GF-D8 (cell line): ENCODE measurements at places on chromosomes 2 and 18.

GRCh38 chr2:213243189-213244044 is 40.8 kb upstream of the SPAG16 start:
- DNase-seq, result no peak

DNA sequence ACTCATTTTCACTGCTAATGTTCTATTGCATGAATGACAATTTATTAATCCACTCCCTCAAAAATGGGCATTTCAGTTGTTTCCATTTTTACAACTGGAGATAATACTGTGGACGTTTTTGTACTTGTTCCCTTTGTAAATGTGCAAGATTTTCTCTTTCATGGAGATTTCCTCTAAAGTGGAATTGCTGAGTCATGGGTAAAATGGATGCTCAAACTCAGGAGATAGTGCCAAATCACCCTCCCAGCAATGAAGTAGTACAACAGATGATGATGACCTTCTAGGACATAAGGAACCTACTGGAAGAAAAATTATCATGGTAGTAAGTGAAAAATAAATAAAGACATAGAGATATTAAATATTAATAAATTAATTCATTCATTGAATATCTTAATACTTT is 460.8 kb upstream of the CHST9 start:
- DNase-seq, result no peak

DNA sequence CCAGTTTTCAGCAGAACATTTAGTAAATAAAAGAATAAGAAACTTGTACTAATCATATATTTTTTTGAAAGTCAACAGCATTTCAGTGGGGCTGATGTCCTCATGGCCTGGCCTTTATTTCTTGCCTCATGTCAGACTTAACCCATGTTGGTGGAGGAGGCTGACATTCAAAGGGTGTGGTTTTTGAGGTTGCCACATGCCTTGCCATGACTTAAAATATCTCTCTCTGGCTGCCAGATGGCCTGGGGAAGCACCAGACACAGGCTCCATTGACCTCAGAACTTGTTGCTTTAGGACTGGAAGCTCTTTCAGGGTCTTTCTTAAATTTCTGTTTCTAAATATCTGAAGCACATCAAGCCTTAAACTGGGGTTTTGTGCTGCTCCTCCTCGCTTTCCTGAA is 32.5 kb upstream of the CD28 start:
- DNase-seq, result no peak

- no peak for DNase-seq
Measured at GRCh38 chr2:116435648-116436047, 1378.8 kb upstream of the DDX18 start.

GRCh38 chr18:52344881-52345280 is 4.9 kb downstream of the DCC start:
- no peak for DNase-seq

GRCh38 chr2:235492850-235493344 is 946 bp upstream of the AGAP1 start:
- no peak for DNase-seq

- DNase-seq, result no peak
Measured at GRCh38 chr2:148896136-148896535, 21.1 kb downstream of the KIF5C start.

- DNase-seq, result no peak
Measured at GRCh38 chr2:174694196-174694878, 69.9 kb downstream of the CHRNA1 start.

DNA sequence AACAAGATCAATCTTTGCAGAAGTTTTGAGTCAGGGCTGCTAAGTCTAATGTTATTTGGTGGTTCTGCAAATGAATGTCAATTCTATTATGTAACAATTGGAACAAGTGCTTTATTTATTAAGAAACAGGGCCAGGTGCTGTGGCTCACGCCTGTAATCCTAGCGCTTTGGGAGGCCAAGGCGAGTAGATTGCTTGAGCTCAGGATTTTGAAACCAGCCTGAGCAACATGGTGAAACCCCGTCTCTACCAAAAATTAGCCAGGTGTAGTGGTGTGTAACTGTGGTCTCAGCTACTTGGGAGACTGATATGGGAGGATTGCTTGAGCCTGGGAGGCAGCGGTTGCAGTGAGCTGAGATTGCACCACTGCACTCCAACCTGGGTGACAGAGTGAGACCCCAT is 13.2 kb upstream of the RNF103 start:
- no peak for DNase-seq

GRCh38 chr2:229297247-229297646 is 26.2 kb upstream of the PID1 start:
- DNase-seq, result no peak

DNA sequence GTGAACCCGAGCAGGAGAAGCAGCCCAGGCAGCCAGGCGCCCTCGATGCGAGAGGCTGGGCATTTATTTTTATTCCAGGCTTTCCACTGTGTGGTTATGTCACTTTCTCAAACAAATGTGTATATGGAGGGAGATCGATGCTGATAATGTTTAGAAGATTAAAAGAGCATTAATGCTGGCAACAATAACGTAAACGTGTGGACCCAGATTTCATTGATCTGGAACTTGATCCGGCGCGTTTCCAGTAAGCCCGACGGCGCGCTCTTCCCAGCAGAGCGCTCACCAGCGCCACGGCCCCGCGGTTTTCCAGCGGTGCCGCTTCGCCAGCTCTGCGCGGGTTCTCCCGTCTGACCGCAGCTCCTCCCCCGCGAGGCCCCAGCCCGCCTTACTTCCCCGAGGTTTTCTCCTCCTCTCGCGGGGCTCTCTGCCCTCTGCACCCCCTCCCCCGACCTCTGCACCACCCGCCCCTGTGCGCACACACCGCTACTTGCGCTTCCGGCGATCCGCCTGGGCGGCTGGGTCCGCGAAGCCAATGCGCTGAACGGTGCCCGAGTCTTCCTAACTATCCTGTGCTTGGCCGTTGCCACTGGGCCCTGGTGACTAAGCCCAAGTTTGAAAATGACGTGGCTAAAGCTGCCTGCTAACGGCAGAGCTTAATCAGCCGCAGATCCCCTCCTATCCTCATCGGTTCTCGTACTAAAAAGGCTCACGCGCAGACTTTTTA is 6.1 kb downstream of the ONECUT2 start:
- DNase-seq, result no peak

DNA sequence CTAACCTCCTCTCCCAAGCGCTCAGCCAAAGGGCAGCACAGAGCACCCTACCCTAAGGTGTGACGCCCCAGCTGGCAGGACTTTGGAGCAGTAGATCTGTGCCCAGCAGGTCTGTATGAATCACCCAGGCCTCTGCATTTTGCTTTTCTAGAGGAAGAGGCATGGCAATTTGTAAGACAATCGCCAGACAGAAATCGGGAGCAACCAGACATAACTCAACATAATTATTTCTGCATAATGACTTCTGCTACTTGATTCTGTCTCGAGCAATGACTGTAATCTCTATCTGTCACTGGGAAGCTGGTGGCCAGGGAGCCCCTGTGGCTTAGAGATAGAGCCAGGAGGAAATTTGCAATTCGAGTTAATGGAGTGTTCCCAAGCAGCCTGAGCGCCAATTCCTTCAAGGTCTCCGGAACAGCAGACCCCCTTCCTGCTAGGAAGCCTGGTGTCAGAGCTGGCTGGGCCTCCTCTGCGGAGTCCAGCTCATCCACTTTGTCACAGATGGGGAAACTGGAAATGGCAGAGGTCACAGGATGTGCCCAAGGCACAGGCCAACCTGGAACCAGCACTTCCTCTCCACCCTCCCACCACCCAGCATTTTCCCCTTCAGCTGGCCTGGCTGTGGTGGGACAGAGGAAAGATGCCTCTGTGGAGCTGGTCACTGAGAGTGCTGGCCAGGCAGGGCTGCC is 55.0 kb downstream of the ODC1 start:
- peak; percentile 6 for DNase-seq

- DNase-seq, result no peak
Measured at GRCh38 chr2:71896385-71897136, 251.1 kb downstream of the CYP26B1 start.

DNA sequence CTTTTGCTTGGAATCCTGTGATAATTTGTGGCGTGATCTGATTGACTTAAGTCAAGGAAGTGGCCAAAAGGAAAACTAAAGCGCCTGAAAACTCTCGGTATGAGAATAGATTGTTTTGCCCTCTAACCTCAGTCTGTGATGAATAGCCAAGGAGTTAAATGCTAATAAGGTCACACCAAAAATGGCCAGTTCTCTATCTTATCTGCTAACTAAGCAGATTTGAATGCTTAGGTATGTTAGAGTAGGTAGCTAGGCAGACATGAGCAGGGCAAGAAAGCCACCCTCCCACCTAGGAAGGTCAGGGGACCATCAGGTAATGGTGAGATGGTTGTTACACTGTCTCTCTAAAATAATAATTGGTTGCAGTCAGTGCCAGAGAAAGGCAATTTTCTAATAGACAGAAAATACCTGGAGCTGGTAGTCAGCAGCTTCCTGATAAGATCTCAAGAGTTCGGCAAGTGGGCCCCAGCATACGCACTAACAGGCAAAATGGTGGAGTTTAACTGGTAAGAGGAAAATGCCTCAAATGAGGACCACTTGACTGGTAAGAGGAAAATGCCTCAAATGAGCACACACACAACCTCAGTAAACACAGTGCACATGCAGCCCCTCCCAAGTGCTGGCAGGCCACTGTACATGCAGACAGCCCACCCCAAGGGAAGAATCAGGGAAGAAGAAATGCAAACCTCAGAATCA is 468.4 kb downstream of the MBD2 start:
- DNase-seq, result no peak

DNA sequence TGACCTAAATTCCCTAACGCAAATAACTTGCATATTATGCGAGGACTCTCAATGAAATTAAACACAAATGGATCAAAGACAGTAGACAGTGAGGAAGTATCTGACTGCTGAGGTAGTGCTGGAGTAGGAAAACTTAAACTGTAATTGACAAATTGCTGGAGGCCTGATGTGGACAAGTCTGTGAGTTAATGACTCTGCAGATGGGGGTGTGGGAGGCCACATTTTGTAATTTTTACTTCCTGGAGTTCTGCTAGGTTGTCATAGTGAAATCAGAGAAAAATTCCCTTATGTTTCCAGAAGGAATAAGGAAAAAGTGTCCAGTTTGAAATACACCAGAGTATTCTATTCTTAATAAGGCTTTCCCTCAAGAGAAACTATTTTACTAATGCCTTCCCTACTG is 333.0 kb upstream of the CNTNAP5 start:
- no peak for DNase-seq

DNA sequence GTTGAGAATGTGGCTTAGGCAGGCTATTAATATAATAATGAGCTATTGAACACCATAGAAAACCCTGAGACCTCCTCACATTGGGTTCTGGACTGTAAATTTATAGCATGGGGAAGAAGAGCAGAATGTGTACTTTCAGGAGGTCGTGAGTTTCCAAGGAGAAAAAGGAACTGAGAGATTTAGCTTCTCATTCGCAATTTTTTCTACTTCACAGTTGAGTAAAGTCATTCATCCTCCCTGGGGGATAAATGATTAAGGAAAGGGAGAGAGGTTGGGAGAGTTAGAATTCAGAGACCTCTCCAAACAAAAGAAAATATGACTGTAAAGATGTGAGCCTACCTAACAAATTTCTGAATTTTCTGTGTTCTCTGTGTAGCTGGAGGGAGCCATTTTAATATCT is 205.8 kb upstream of the CYRIA start:
- DNase-seq, result no peak

DNA sequence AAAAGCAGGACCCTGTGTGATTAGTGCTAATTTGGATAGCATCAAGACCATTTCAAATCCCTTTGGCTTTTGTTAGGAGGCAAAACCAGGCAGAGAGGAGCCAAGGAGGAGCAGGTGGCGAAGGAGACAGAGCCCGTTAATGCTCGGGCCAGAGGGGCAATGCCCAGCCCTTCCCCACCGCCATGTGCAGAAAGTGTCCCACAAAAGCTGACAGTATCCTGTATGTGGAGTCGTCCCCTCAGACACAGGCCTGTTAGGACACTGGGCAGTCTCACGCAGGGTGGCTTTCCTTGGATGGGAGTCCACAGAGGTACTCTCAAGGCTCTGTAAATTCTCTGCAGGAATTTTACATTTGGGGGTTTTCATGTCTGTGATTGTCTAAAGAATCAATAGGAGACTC is 44.8 kb upstream of the TFCP2L1 start:
- DNase-seq, result no peak

DNA sequence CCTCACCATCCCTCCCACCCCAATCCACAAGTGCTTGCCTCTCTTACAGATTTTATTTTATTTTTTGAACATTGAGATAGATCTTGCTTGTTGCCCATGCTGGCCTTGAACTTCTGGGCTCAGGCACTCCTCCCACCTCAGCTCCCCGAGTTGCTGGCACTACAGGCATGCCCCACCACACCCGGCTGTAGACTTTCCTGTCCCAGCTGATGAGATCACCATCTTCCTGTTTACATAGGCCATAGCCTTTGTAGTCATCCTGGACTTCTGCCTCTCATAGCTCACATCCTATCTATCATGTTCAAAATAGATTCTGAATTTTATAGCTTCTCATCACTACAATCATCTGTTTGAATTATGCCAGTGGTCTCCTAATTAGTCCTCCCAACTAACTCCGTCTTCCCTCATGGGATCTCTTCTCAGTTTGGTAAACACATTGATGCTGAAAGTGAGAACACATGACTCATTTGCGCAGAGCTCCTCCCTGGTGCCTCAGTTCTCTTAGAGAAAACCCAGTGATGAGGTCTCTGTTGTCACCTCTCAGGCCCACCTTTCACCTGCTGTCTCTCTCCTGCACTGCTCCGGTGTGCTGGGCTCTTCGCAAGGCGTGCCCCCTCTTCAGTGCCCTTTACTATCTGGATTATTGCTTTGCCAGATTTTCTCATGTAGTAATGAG is 243.0 kb downstream of the ZNF407 start:
- DNase-seq, result no peak

DNA sequence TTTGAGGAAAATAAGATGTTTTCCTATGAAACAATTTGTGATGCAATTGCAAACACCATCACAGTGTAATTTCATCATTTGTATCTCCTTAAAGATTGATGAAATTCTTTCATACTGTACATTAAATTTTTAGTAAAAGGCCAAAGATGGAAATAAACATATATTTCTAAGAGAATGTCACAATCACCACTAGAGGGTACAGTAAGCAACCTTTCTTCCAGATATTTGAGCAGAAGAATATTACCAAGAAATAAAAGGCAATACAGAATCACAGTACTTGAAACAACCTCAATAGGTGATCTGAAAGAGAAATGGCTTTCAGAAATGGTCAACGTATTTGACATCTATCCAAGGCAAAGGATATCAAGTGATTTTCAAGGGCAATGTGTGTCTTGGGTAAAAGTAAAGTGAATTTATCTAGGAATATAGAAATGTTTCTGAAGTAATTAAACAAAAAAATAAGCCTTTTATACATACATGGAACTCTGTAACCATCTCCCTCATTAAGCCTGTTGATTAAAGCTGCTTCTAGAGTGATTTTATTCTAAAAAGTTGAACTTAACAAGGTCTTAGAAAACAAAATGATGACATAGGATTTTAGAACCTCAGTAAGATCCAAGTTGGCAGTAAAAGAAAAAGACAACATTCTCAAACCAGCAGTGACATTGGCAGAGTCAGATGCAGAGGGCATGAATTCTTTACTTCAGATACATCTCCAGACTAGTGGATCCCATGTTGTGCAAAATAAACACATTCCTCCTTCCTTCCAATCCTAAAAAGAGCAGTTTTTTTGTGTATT is 90.3 kb upstream of the SESTD1 start:
- DNase-seq, result no peak

GRCh38 chr2:64491426-64491825 is 32.7 kb upstream of the AFTPH start:
- no peak for DNase-seq

GRCh38 chr2:214765180-214765579 is 44.3 kb downstream of the BARD1 start:
- DNase-seq, result no peak
